ENCODE measurements at places on chromosomes 1 and 21.

GRCh38 chr21:26587736-26588201 lies 14.7 kb upstream of the CYYR1 start:
- H3K27ac ChIP-seq = no peak overlapping the region
- no peaks in the 10 kb centered on the region for H3K36me3 ChIP-seq
- no peak overlapping the region for H3K4me3 ChIP-seq
- no peak for DNase-seq
- H3K4me1 ChIP-seq = no peaks in the 10 kb centered on the region
- H3K27me3 ChIP-seq = no peaks in the 10 kb centered on the region

DNA sequence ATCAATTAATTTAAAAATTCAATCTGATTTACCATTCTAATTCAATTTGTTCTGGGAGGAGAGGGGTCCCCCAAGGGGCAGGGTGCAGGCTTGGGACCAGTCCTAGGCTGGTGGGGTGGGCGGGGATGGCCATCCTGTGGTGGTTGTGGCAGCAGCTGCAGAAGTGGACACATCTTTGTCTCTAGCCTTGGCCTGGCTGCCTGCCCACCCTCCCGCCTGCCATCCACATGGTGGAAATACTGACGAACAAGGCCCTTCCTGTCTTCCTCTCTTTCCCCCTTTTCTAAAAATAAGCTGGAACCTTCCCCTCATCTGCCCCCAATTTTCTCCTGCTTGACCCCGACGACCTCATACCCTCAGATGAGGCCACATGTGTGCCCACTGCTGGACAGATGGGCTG lies 130.9 kb downstream of the FOXD2 start:
- no peak overlapping the region for H3K27ac ChIP-seq
- H3K4me3 ChIP-seq = no peak overlapping the region
- H3K27me3 ChIP-seq = no peaks in the 10 kb centered on the region
- H3K36me3 ChIP-seq = no peaks in the 10 kb centered on the region

DNA sequence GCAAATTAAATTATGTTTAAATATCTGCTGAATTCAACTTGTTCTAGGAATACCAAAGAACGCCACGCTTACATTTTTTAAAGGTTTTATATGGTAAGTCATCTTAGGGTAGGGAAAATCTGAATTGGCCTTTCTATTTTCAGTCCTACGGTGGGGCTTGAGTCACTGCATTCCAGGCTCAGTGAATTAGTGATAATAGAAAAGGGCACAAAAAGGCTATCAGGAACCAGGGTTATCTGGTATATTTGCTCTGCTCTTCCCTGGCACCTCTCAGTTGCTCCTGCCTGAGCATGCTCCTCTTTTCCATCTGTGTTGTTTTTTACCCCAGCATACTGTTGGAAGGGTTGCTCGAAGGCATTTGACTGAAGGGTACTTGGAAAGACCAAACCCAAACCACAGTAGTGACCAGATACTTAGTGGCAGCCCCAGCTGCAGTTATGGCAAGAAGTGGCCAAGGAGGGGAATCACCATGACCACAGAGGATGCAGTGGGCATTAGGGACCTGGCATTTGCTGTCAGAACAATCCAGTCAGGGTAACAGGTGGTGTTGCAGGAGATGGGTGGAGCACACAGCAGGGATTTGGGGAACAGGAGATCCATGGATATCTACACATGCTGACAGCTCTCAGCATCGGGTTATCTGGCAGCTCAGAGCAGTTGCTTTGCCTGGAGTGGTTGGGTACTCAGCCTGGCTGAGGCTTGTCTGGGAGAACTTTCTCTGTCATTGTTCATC lies 2.3 kb downstream of the OVAAL start:
- H3K36me3 ChIP-seq = no peaks in the 10 kb centered on the region
- H3K27me3 ChIP-seq = no peaks in the 10 kb centered on the region

DNA sequence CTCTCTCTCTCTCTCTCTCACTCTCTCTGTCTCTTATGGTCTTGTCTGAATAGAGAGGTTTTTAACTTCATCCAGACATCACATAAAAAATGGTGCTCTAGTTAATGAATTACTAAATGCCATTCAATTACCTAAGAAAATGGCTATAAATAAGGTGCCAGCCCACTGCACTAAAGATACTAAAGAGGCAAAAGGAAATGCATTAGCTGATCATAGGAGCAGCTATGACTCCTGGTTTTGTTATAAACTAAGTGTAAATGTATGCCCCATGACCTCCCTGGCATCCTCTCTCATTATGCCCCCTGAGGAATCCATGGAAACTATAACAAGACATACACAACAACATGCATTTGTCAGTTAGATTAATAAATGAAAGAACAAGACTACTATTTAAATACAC lies 57.5 kb upstream of the PDC start:
- H3K27me3 ChIP-seq = no peaks in the 10 kb centered on the region
- H3K4me1 ChIP-seq = no peaks in the 10 kb centered on the region
- no peak overlapping the region for H3K4me3 ChIP-seq
- DNase-seq = no peak

- no peaks in the 10 kb centered on the region for H3K36me3 ChIP-seq
- no peak for DNase-seq
- H3K27ac ChIP-seq = no peak overlapping the region
- H3K4me3 ChIP-seq = no peak overlapping the region
- H3K27me3 ChIP-seq = no peaks in the 10 kb centered on the region
- H3K4me1 ChIP-seq = no peaks in the 10 kb centered on the region
These were observed 84.6 kb upstream of the B3GALT2 start for GRCh38 chr1:193270996-193271395.

- H3K27ac ChIP-seq = no peak overlapping the region
- H3K4me1 ChIP-seq = no peaks in the 10 kb centered on the region
- H3K36me3 ChIP-seq = no peaks in the 10 kb centered on the region
- no peak overlapping the region for H3K4me3 ChIP-seq
- H3K27me3 ChIP-seq = no peaks in the 10 kb centered on the region
- peak; percentile 71 for DNase-seq
These were observed 50.9 kb upstream of the CNIH3 start for GRCh38 chr1:224565186-224565585.

- H3K4me3 ChIP-seq = peak overlapping the region; percentile 35
- H3K27ac ChIP-seq = peak overlapping the region; percentile 79
- peaks cover 16% of the 10 kb centered on the region for H3K36me3 ChIP-seq
- peak; percentile 97 for DNase-seq
- H3K4me1 ChIP-seq = peaks cover 36% of the 10 kb centered on the region
- H3K27me3 ChIP-seq = no peaks in the 10 kb centered on the region
These were observed 167.5 kb downstream of the CLIC6 start for GRCh38 chr21:34836103-34836932.

DNA sequence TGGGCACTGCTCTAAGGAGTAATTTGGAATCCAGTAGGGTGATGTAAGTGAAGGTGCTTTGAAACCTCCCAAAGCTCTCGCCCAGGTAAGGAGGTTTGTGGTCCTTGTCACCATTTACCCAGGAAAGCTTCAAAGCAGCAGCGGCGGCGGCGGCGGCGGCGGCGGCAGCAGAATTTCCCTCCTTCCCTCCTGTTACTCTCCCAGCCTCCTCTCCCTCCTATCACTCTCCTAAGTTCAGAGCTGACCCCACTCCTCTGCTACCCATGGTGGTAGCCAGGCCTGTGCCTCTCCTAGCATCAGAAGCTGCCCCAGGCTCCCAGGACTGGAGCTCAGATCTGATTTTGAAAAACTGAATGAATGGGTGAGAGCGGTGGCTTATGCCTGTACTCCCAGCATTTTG lies 60.7 kb downstream of the ACBD3 start:
- H3K36me3 ChIP-seq = no peaks in the 10 kb centered on the region
- no peak overlapping the region for H3K27ac ChIP-seq
- no peak overlapping the region for H3K4me3 ChIP-seq
- no peak for DNase-seq
- H3K4me1 ChIP-seq = peaks cover 47% of the 10 kb centered on the region

- H3K4me1 ChIP-seq = peaks cover 23% of the 10 kb centered on the region
- H3K27me3 ChIP-seq = no peaks in the 10 kb centered on the region
These were observed 1.2 kb upstream of the CDA start for GRCh38 chr1:20587661-20588053.

- H3K27me3 ChIP-seq = no peaks in the 10 kb centered on the region
- no peak overlapping the region for H3K4me3 ChIP-seq
- H3K36me3 ChIP-seq = no peaks in the 10 kb centered on the region
- no peak overlapping the region for H3K27ac ChIP-seq
These were observed 95.6 kb upstream of the SNX7 start for GRCh38 chr1:98565951-98566350.

DNA sequence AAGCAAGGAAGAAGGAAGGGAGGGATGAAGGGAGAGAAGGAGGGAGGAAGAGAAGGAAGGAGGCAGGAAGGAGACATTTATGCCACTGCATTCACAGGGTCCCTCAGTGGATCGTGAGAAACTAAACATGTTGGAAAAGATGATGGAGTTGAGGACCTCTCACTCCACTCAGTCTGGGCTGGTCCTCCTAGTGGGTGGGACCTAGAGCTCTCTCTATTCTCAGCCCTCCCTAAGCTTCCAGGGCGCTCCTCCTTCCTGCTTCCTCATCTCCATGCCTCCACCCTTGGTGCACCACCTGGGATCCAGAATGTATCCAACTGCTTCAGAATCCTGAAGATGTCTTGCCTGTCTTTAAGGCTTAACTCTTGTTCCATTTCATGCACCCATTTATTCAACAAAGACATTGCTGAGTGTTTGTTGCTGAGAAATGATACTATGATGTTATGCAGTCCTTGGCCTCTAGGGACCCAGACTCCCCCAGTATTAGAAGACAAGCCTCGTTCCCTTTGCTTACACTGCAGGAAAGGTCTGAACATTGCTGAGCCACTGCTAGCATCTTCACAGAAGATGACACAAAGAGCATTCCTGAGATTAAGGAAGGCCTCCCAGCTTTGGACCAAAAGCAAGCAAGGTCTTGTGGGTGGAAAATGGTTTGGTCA lies 88.5 kb downstream of the BEND5 start:
- peak; percentile 6 for DNase-seq
- no peaks in the 10 kb centered on the region for H3K36me3 ChIP-seq
- H3K4me3 ChIP-seq = no peak overlapping the region
- peaks cover 17% of the 10 kb centered on the region for H3K27me3 ChIP-seq

GRCh38 chr1:31609514-31610118 lies 7.9 kb upstream of the HCRTR1 start:
- no peak for DNase-seq
- H3K36me3 ChIP-seq = no peaks in the 10 kb centered on the region
- no peak overlapping the region for H3K4me3 ChIP-seq
- H3K27ac ChIP-seq = no peak overlapping the region
- H3K27me3 ChIP-seq = no peaks in the 10 kb centered on the region

All from HCT116 (cell line).